ENCODE measurements at places on chromosomes 4 and X.

DNA sequence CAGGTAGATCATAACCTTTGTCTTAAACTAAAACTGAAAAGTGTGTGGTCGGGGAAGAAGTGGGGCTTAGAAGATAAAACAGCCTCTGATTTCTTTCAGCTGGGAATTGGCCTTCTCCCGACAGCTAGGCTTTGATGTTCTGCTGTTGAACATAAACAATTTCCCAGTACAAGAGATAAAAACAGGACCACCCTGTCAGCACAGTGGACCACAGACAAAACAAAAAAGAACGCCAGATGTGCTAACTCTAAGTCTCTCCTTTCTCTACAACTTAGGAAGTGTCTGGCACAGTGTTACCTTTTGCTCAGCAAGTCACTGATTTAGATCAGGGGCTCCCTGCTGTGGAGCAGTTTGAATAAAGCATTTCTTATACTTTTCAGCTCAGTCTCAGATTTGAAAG is 87.5 kb upstream of the UXT start:
- DNase-seq = no peak

GRCh38 chrX:37594755-37595382 is 23.4 kb downstream of the LANCL3 start:
- no peak for DNase-seq

- DNase-seq = no peak
These were observed 27.4 kb downstream of the ATOH1 start for GRCh38 chr4:93855926-93856325.

DNA sequence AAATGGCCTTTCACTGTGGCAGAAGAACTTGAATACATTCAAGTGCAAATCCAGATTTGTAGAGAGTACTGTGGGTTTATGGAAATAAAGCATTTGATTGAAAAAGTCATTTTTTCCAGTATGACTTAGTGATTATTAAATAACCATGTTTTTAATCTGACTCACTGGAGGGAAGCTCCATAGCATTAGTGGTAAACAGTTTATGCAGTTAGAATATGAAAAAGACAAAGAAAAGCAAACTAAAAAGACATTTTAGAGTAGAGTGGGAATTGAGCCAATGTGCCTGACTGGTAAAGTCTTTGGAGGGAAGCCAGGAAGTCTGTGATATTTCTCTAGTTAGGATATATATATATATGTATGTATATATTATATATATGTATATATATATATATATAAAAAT is 53.4 kb downstream of the FAT4 start:
- DNase-seq = no peak

DNA sequence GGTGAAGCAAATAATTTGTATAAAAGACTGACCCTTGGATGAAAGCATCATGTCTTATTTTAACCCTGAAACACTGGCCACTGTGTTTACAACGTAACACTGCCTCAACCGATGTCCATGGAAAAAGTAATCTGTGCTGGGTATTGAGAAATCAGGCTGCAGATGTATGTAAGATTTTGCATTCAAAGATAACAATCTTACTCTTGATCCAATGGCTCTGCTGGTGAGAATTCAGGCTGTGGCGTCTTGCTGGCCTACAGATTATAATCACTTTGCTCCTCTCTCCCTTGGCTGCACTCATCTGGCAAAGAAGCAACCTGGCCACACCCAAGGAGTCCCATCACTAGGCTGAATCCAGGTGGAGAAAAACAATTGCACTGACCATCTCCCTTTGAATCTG is 7.5 kb downstream of the ADGRA3 start:
- no peak for DNase-seq
